ENCODE measurements at places on chromosomes 4 and X. TPM values are rescaled to one million over a fixed set of nuclear protein-coding genes. Genes with fewer than 3 reads are reported as not detected.

KIAA1210 gene
- under 0.01 TPM for total RNA-seq

MAGED4B gene
- 107 TPM for total RNA-seq

DNA sequence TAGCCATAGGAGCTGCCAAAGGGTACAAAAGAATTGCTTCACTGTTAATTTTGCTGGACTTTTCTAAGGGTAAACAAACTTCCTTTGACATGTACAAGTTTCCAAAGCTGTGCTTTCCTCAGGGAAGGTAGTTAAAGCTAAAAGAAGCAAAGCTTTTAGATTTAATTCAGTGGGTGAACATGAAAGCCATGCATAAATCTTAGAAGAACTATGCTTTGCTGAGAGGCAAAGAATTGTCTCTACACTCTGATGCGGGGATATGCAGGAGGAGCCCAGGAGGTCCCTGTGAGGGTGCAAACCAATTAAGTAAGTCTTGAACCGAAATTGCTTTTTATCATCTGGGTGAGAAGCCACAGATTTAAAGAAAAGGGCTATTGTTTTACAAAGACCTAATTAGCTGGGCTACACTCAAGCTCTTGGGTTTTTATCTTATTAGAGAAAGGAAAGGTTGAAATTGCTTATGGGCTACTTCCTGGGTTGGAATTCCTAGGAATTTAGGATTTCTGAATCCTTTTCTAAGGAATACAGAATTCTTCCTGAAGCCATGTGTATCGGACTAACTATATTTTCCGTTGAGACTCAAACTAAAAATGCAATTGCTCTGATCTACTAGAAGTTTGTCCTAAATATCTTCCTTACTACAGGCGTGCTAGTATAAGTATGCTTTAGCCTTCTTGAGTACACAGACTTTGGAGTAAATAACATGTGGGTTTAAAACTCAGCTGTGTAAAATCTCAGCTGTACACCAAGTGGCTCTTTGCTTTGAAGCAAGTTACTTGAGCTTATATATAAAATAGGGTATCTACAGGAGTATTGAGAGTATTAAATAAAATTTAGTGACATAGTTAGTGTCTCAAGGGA is 188.4 kb upstream of the ANK2 start:
- no peak for DNase-seq

DNA sequence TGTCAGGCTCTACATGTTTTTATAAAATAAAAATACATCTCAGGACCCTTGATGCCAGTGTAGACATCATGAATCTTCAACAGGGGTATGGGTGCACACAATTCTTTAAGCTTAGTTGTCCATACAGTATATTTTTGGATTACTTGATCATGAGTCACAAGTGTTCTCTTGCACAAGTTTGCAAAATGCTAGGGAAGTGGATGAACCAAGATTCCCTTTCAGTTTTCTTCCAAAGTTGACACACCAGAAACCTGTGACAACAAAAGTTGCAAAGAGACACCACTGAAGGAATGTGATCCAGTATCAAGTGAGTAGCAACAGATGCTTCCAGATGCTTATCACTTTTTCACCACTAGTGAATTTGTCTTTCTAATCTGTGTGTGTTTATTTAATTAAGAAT is 1021.2 kb downstream of the PCDH7 start:
- no peak for DNase-seq

DNA sequence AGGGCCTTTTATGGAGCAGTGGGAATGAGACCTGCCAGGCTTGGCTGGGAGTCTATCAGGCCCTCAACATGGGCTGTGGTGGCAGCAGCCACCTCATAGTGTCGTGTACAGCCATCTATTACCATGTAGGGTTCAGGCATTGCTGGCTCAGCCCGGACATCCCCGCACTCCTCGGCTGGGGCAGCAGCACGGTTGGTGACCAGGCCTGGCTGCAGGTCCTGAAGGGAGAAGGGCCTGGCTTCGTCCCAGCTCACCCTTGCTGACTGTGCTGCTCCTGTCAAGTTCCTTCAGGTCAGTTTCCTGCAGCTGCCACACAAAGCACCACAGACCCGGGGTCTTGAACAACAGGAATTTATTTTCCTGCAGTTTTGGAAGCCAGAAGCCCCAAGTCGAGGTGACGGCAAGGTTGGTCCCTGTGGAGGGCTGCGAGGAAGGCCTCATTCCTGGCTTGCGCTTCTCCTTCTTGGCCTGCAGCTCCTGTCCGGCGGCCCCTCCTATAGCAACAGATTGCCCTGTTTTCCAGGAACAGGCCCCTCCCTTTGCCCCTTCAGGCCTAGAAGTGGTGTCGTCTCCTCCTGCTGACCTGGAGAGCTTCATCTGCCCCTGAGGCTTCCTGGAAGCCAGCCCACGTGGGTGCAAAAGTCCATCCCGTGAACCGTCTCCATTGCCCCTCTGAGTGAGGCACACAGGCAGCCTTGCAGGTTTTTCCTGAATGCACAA is 25.2 kb upstream of the SORCS2 start:
- DNase-seq, result no peak

GRCh38 chr4:184933311-184933710 is 85.0 kb upstream of the HELT start:
- no peak for DNase-seq

All from frontal cortex (tissue), 4 donors.